ENCODE measurements at places on chromosomes 12 and 14.
A peak's percentile ranks its signal among the peaks of the same experiment; 100 is the strongest.

DNA sequence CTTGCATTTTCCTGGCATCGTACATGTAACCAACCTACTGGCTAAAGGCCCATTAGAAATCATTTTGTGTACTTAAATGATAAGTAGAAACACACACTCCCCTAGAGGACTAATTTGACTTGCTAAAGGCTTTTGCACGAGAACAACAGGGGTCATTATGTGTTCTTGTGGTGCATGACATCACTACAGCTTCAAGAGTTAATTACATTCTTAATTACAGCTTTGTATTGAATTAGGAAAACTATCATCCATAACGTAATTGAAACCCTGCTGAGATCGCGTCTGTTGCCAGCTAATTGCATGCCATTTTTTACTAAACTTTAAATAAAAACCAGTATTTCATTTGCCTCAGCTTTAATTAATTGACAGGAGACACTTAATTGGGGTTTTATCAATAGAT lies 51.4 kb downstream of the TMEM132C start:
- no peak for DNase-seq

- no peak for DNase-seq
Measured at GRCh38 chr14:95541346-95541745, 6.5 kb downstream of the GLRX5 start.

DNA sequence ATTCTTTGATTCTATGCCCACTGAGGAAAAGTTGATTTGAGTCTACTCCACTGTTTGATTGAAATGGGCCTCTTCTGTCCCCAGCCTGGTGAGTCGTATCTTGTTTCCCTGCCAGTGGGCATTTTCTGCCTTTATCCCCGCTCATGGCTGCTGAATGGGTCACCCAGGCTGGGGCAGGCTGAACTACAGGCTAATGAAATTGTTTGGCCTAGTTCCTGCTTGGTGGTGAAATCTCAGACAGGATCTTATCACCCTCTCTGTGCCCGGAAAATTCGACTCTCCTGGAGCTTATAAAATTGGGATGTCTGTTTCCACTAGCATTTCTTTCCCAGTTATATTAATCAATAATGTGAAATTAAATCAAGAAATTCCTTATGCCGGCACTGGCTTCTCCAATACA lies 65.0 kb downstream of the CHST11 start:
- no peak for DNase-seq

- DNase-seq, result no peak
Measured at GRCh38 chr14:70148911-70149595, 39.7 kb downstream of the SLC8A3 start.

DNA sequence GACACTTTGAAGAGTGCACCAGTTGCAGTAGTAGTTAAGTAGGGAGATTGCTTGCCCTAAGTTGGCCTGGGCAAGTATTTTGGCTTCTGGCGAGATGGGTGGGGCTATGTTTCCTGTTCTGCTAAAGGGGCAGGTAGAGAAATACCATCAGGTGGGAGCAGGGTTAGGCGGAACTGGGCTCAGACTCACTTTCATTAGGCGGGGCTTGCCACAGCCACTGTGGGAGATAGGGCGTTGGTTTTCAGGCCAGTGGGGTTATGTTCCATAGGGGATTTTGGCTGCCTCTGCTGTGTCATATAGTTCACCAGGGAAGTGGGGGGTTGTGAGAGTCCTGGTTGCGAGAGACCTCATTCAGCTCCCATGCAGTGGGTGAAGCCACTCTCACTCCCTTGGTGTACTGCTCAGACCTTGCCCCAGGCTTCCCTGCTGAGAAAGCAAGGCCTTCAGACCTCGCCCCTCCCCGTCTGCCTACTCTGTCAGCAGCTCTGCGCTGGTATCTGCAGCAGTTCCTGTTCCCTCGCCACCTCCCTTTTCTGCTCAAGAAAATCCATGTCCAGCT lies 43.3 kb downstream of the AEBP2 start:
- peak; percentile 52 for DNase-seq

GRCh38 chr12:124684496-124684895 lies 117.1 kb upstream of the NCOR2 start:
- DNase-seq, result peak; percentile 60

DNA sequence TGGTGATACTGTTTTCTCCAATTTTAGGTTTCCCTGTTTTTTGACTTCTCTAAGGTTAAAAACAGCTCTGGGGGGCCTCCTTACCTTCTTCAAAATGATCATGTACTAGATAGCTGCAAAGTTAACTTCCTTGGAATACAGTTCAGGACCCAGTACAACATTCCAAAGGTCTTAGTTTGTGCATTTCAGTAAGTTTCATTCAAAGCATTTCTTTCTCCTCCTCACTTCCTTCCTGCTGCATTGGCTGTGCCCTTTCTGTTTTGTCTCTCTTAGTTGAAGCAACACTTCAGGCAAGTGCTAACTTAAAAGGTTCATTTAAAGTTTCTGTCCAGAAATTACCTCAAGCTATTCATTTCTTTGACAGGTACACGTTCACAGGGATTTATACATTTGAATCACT lies 95.7 kb downstream of the SCN8A start:
- no peak for DNase-seq

GRCh38 chr12:130783110-130783715 lies 55.8 kb downstream of the STX2 start:
- no peak for DNase-seq

DNA sequence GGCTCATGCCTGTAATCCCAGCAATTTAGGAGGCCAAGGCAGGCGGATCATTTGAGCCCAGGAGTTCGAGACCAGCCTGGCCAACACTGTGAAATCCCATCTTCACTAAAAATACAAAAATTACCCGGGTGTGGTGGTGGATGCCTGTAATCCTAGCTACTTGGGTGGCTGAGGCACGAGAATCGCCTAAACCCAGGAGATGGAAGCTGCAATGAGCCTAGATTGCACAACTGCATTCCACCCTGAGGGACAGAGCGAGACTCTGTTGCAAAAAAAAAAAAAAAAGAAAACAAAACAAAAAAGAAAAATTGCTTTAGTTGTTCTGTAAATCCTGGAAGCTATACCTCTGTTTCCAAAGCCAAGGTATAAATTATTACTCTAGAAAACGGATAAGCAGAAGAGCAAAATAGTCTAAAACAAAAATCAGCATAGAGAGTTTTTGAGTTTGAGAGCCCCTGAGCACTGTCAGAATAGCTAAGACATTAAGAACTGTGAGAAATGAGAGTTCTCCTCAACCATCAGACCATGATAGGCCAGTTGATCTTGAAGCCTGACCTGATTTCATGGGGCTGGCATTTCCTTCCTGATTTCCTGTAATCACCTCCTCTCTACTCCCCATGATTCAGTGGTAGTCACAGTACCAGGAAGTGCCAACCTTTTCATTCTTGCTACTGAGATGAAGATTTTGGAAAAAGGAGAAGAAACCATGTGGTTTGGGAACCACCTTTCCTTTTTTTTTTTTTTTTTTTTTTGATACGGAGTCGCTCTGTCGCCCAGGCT lies 31.7 kb downstream of the ATP2A2 start:
- peak; percentile 33 for DNase-seq

GRCh38 chr12:14769969-14770495 lies 33.2 kb downstream of the WBP11 start:
- peak; percentile 79 for DNase-seq
